Stomach (tissue), 19 donors: ENCODE measurements at places on chromosomes 16 and 17.

GRCh38 chr16:49994006-49994405 lies 31.0 kb upstream of the CNEP1R1 start:
- no peak for DNase-seq

- DNase-seq, result no peak
Measured at GRCh38 chr16:4733747-4734062, 366 bp downstream of the ANKS3 start.

DNA sequence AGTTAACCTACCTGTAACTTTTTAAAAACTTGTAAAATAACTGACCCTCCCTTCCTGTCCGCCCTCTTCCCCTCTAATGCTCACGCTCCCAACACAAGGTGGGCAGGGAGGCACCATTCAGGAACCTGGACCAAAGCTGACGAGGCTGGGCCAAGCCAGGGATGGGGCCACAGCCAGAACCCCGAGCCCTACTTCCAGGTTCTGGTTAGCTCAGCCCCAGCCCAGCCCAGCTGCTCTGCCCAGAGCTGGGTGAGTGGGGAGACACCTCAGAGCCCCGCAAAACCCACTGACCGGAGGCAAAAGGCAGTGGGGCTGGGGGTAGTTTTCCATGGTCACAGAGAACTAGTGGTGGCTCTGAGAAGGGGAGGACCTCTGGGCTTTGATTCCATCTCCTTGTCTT lies 7.4 kb downstream of the CNP start:
- DNase-seq, result no peak

GRCh38 chr17:66355510-66355909 lies 53.1 kb downstream of the PRKCA start:
- DNase-seq, result no peak

DNA sequence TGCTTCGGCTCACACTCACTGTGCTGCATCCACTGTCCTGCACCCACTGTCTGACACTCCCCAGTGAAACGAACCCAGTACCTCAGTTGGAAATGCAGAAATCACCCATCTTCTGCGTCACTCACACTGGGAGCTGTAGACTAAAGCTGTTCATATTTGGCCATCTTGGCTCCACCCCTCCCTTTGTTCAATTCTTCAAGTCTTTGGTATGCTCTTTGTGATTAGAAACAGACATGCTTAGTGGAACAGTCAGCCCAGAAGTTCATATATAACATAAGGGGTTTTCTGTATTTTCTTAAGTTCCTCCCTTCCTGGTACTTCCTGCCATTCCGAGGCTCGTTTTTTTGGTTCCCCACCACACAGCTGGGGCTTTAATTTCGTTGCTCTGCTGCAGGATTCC lies 398.5 kb upstream of the DYNLRB2 start:
- DNase-seq, result no peak

- DNase-seq, result peak; percentile 56
Measured at GRCh38 chr17:81090361-81091136, 55.6 kb downstream of the BAIAP2 start.

DNA sequence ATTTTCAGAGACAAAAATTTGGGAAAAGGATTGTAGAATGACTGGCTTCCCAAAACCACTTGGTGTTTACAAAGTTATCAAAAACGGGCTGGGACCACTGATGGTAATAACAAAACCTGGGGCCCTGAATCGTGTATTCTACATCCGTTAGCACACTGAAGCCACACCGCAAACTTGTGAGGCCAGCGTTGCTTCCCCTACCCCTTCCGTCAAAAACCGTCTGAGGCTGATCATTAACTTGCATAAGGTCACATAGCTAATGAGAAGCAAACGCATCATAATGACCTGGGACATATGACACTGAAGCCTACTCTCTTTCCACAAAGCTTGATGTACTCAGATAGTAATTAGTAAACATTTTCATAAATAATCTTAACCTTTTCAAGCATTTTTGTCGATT lies 704.3 kb downstream of the MAF start:
- no peak for DNase-seq

- DNase-seq, result no peak
Measured at GRCh38 chr17:34141590-34141989, 113.5 kb upstream of the CCL2 start.
